Cortex of kidney (tissue), 1 donor: ENCODE measurements at places on chromosomes 4 and X.
A peak's percentile ranks its signal among the peaks of the same experiment; 100 is the strongest.

DNA sequence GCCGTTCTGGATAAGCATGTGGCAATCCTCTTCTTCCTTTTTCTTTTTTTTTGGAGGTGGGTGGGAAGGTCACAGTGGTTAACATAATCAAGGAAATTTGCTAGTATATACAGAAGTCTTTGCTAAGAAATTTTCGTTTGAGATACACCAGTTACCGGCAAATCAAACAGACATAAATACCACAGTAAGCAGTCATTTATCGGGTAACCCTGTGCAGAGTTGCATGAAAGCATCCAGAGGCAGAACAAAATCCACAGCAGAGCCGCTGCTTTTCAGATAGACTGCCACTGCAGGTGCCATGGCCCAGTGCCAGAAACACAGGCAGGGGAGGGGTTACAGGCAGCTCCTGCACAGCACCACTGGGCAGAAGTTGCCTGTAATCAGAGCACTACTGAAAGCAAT lies 179.1 kb upstream of the MAB21L2 start:
- no peak for DNase-seq

DNA sequence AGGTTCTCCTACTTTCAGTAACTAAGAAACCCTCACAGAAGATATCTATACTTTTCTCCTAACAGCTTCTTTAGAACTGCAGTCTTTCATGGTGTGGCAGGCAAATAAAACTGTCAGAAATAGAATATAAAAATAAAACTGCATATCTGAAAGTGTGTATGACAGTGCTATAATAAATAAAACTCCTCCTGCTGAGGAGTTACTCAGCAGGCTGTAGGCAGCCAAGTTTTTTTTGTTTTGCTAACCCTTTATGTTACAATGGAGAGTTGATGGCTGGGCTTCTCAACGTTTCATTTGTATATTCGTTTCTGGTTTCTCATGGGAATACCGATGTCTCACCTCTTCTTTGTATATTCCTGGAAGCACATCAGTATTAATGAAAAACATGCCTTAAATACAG lies 18.2 kb upstream of the UGT2B10 start:
- no peak for DNase-seq

- no peak for DNase-seq
These were observed 34.7 kb downstream of the FRMPD3 start for GRCh38 chrX:107484002-107484726.

GRCh38 chrX:51694254-51694653 lies 11.6 kb upstream of the CENPVL2 start:
- DNase-seq: no peak

- DNase-seq: no peak
These were observed 165.6 kb downstream of the NEK1 start for GRCh38 chr4:169446824-169447223.

GRCh38 chr4:76689145-76689817 lies 208.7 kb downstream of the SOWAHB start:
- peak; percentile 11 for DNase-seq

- no peak for DNase-seq
These were observed 83.8 kb downstream of the MOSPD2 start for GRCh38 chrX:14956813-14957582.

DNA sequence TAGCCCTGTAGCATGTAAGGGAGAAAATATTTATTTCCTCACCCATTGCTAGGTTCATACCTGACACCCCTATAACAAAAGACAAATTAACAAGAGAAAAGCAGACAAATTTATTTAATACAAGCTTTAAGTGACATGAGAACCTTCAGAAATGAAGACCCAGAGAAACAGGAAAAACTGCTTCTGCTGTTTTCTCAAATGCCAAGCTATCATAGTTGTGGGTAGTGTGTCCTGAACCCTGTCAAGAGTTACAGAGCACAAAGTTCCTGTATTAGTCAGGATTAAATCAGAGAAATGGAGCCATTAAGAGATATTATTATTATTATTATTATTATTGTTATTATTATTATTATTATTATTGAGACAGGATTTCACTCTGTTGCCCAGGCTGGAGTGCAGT lies 17.5 kb downstream of the CCDC160 start:
- DNase-seq: no peak

- DNase-seq: no peak
These were observed 26.1 kb upstream of the TMEM184C start for GRCh38 chr4:147591106-147591505.

- no peak for DNase-seq
These were observed 3.8 kb upstream of the ZIC3 start for GRCh38 chrX:137562096-137562495.

- DNase-seq: no peak
These were observed 3.7 kb upstream of the TEX13D start for GRCh38 chrX:124328765-124329164.

DNA sequence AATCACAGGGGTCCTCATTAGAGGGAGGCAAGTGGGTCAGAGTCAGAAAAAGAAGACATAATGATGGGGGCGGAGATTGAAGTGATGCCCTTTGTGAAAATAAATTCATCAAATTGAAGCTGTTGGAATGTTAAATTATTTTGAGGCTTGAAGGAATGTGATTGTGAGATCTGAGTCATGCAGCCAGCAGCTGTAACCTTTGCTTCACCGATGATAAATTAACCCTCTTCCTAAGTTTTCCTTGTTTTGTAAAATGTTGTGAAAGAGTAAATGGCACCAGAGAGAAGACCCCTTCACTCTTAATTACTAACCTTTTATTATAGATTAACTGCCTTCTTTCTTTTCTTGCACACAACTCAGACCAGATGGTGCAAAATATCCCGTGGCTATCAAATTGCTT lies 47.7 kb upstream of the FAM9A start:
- no peak for DNase-seq

- DNase-seq: no peak
These were observed 2.1 kb downstream of the MAGEA10 start for GRCh38 chrX:152136312-152136711.

DNA sequence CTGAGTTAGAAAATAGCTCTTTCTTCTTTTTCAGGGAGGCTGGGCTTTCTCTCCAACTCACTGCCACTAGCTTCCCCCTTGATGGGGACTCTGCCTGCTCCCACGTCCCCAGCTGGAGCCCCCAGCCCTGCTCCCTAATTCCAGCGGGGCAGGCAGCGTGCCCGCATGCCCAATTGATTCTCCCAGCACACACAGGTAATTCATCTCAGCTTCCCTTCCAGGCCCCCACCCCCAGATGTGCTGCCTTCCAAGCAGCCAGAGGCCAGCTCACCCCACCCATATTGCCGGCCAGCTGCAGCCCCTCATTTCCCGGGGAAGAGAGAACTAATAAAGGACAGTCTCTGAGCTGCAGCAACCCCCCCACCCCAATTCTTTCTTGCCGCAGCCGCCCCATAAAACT lies 69.8 kb downstream of the EFNB1 start:
- DNase-seq: no peak

GRCh38 chr4:146883070-146883469 lies 62.6 kb downstream of the TTC29 start:
- no peak for DNase-seq

GRCh38 chrX:397575-397974 lies 10.9 kb upstream of the PPP2R3B start:
- DNase-seq: no peak

GRCh38 chr4:3402491-3403347 lies 39.0 kb upstream of the HGFAC start:
- DNase-seq: no peak

- no peak for DNase-seq
These were observed 97.5 kb downstream of the MAOA start for GRCh38 chrX:43753637-43754036.

DNA sequence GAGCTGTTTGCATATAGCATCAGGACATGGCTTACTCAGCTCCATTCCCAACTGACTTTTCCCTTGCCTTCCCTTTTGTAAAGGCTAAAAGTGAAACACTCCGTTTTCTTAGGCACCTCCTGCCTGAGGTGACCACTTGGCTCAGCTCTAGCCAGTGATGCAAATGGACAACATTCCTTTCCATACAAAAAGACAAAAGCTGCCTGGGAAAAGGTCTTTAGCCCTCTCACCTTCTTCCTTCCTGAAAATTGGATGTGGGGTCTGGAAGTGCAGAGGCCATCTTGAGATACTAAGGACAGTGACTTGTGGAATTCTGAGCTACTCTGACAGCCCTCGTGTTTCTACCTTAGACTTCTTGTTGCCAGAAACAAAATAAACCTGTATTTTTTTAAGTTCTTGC lies 27.7 kb upstream of the SFRP2 start:
- no peak for DNase-seq

DNA sequence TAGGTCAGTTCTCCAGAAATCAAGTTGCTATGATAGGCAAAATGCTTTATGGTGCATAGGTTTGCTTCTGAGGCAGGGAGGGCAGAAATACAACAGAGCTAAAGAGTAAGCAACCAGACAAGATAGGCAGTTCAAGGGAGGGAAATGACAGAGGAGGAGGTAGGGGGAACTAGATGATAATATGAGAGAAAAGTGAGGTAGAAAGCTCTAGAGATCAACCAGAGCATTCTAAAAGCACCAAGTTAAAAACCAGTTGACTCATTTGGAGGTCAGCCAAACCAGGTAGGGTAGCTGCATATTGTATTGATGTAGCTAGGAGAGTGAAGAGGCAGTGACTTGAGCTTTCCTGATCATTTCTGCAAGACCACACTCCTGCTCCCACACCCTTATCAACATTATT lies 49.0 kb upstream of the SLC16A2 start:
- DNase-seq: no peak

- no peak for DNase-seq
These were observed at the start of gene NRK for GRCh38 chrX:105822138-105823091. Gene NRK (plus strand): TSS chrX:105822539. CDS start chrX:105822846, 307 bp downstream.
